M059J (cell line): ENCODE measurements at places on chromosomes 7 and 10. TPM values are rescaled to one million over a fixed set of nuclear protein-coding genes. Genes with fewer than 3 reads are reported as not detected.

The EPHB6 gene
- 0.02 TPM in 1 of 2 replicates, not detected in the other for total RNA-seq

The TET1 gene
- total RNA-seq = 2.8 and 4.0 TPM in 2 replicates

The MYO1G gene
- total RNA-seq = not detected in 2 replicates

The GDF10 gene
- not detected in 2 replicates for total RNA-seq

- no peak for DNase-seq
These were observed 93.9 kb downstream of the DNAJB6 start for GRCh38 chr7:157430721-157431120.

DNA sequence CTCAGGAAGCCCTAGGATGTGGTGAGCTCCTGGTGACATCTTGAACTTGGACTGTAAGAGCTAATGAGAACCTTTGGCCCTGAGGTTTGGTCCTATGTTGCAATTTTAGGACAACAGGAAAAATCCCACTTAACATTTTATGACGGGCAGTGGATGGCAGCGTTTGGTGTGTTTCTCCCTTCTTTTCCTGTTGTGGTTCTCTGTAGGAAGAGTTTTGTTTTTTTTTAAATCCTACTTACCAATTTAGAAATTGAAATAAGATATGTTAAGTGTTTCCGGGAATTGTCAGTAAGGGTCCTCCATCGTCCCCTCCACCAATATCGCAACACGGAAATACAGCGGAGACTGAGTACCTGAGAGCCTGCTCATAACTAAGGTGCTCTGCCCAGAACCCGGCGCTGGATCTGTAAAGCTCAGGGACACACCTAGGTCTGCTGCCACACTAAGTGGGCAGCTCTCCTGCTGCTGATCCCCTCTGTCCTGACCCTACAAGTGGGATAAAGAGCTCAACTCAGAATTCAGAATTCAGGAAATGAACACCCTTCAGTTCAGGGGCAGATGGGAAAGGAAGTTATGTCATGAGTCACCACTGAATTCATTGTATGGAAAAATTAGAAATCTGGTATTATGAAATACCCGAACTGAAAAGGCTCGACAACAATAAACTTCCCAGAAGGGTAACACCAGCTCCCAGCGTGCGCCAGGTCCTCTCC lies 9.1 kb upstream of the PROSER2 start:
- DNase-seq = no peak

DNA sequence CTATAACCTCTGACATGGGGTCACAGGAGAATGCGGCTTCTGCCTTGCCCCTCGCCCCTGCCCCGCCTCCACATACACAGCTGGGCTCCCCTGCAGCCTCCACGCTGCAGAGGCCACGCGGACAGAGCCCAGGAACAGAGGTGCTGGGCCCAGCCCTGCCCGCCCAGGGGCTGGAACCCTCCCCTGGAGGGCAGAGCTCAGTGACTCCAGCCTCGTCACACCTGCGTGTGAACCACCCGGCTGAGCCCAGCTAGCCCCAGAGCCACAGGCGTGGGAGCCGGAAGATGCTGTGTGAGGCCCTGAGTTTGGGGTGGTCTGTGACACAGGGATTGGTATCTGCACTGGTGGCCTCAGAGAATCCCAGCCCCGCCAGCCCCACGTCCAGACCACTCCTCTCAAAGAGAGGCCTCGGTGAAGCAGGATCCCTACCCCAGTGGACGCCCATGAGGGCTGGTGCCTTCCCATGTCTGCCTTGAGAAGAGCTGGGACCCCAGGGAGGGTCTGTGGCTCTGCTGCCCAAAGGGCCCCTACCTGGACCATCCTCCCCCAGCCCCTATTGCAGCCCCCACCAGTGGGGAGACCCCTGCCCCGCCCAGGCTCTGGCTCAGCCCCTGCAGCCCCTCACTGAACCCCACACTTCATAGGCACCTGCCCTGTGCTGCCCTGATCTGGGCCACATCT lies 8.1 kb upstream of the ADAP1 start:
- no peak for DNase-seq

DNA sequence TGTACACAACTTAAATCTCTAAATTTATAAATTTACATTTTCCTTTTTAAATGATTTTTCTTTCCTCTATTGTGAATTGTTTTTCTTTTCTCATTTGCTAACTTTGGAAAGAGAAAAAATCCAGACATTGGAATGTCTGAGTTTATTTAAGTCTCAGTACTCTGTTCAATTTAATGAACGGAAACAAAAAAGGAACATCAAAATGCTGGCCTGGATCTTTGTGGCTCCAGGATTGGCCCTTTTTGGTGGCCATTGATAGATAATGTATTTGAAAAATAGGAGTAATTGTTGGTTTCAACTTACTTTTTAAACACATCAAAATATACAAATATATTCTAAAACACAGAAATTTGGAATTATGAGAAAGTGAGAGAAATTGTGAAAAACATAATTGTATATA lies 336.0 kb downstream of the SUGCT start:
- no peak for DNase-seq

DNA sequence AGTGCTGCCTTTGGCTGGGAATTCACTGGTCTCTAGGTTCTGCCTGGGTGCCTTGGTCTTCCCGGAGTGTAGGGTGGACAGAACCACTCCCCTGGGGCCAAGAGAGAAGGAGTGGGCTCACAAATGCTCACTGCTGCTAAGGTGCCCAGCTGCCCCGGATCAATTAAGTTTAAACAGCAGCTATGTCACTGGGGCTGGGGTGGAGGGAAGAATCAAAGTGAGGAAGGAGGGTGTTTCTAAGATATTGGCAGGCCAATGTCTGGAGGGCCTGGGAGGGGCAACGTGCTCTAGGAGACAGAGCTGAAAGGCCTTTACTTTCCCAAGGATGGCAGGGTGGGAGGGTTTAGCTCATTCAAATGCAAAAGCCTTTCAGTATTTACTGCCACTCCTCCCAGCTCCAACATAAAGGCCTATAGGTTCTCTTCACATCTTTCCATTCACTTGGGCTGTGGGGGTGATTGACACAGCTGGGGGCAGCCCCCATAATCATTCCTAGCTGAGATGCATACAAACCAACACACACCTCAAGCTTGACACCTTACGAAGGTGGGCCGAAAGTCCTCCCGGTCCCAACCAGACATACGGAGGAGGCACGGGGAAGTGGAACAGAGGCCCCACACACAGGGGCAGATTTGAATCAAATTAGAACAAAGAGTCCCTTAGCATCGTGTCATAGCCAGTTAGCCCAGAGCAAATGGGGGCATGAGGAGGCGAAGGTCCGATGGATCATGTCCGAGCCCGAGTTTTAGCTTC lies 108.0 kb upstream of the EFCAB10 start:
- DNase-seq = no peak

DNA sequence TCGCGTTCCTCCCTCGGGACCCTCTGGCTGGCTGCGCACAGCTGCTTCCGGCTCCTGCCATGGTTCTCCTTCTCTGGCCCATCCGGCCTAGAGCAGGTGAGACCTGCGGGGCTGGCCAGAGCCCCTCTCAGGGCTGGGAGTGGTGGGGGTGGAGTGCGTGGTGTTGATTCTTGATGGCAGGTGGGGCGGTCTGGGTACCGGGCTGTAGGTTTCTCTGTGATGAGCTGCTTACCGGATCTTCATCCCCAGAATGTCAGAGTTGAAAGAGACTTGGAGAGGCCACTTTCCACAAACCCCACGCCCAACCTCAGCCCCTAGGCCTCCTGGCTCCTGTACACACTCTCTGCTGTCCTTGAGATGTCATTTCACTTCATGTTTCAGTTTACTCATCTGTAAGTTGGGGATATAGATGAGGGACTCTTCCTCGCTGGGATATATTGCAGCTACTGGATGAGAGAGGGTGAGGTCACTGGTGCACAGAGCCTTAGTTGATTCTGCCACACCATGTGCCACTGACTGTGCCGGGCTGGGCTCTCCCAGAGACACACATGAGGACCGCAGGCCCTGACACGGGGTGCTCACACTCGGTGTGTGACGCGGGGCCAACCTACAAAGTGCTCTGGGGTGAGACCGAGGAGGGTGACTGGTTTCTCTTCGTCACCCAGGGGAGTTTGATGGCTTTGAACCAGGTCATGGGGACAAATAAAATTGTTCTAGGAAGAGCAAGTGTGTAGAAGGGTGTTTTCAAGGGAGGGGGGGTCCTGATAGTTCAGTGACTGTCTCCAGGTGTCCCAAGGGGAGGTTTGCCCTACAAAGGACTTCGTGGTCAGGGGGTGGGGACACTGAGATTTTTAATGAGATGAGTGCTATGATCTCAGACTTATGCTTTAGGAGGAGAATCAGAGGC lies 29.5 kb downstream of the ZNF775 start:
- DNase-seq = no peak

- no peak for DNase-seq
These were observed 14.5 kb downstream of the ZCCHC24 start for GRCh38 chr10:79430936-79431335.

DNA sequence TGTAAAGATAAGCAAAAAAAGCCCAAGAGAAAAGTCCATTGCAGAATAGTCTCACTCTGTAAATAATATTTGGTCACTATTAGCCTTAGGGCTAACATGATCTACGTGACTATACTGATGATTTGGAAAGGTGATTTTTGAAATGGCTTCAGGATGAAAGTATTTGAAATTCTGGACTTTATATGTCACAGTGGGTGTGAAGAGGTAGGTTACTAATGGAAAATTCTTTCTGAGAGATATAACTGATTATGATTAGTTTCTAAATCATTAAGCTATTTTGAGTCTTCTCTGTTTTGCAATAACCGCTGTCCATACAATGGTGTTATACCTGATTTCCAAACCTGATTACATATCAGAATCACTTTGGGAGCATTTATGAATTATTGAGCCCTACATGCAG lies 20.1 kb upstream of the HBP1 start:
- no peak for DNase-seq

GRCh38 chr7:585229-585711 lies 65.6 kb upstream of the PDGFA start:
- no peak for DNase-seq

- peak; percentile 13 for DNase-seq
These were observed 10.0 kb upstream of the MEST start for GRCh38 chr7:130481898-130482297.

GRCh38 chr7:6917258-6917657 lies 91.2 kb upstream of the CCZ1B start:
- DNase-seq = no peak

GRCh38 chr10:71042216-71042615 lies 153.9 kb upstream of the PCBD1 start:
- DNase-seq = no peak

DNA sequence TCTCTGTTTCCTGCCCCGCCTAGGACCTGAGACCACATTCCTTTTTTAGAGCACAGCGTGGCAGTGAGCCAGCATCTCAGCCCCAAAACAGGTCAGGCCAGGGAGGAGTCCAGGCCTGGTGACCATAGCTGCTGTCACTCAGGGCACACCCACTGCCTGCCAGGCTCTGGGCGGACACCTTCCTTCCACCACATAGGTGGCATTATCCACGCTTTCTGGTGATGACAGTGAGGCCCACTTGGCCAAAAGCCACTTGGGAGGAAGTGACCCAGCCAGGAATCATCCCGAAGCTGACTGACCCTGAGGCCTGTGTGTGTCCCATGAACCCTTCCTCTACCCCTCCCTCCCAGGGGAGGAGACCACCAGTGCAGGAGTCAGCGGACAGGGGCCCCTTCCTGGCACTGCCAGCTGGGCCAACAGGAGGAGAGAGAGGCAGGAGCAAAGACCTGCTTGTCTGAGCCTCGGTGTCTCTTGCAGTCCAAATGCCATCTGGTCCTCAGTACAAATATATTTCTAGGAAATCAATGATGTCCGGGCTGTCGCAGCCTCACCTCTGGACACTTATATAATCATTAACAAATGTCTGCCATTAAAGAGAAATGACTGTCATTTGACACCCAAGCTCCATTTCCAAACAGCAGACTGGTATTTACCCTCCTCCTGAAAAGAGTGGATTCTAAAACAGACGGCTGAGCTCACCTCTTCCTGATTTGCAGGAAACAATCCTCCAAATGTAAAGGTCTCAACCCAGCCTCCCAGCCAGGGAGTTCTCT lies 63.0 kb downstream of the ABRAXAS2 start:
- DNase-seq = peak; percentile 34

GRCh38 chr7:44383566-44383965 lies 58.2 kb upstream of the CAMK2B start:
- peak; percentile 97 for DNase-seq

- DNase-seq = peak; percentile 8
These were observed 1.2 kb downstream of the PPP1R9A start for GRCh38 chr7:94908323-94909178.

- DNase-seq = peak; percentile 34
These were observed 186.1 kb downstream of the BMPER start for GRCh38 chr7:34091321-34091917.

DNA sequence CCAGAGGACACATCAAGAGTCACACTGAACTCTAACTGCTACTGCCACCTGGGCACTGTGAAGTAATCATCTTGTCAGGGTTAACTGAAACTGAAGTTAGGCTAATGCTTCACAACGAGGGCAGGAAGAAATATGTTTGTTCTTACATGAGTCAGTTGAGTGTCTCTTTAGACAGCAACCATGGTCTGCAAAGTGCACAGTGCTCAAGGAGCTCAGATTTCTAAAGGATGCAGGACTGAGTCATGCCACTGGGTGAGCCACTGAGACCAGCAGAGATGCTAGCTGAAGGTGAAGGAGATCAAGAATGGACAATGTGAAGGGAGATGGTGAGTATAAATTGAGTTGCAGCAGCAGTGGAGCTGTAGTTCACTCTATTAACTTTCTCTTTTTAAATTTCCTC lies 76.0 kb upstream of the CTTNBP2 start:
- peak; percentile 3 for DNase-seq

DNA sequence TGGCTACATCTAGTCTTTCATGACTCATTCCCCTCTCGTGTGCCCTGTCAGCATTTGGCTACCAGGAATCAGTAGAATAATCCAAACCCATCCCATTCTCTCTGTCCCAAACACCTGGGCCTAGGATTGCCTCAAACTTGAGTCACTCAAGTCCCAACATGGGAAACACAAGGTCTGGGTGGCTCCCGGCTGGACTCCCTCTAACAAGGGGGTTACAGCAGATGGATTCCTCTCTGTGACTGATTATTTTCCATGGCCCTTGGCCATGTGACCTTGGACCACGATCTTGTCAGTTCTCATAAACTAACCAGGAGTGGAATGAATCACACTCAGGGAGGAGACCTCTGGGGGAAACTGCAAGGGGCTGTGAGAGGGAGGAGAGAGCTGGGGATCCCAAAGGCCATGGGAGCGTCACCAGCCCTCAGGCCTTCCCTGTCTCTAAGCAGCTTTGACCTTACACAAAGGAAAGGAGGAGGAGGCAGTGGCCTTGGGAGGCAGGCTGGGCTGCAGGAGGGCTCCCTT lies 533.1 kb downstream of the KCNMA1 start:
- DNase-seq = peak; percentile 98

GRCh38 chr7:118845791-118846190 lies 621.3 kb downstream of the ANKRD7 start:
- no peak for DNase-seq

DNA sequence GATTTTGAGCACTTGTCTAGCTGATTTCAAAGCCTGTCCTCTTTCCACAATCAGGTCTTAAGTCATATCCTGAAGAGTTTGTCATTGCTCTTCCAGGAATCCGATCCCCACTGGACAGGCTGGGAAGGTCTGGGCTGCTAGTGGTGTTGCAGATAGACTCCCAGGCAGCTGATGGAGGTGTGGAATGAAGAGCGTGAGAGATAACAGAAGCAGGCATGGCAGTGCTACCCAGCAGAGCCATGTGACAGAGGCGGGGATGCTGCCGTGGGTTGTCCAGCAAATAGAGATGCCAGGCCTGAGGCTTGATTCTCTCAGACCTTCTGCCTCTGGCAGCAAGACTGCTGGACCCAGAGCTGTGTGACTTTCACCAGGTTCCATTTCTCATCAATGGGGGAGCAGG lies 116.5 kb upstream of the EEPD1 start:
- DNase-seq = peak; percentile 76
